Activated CD8-positive, alpha-beta memory T cell treated with anti-CD3 and anti-CD28 coated beads for 48 hours (primary cell): ENCODE measurements at places on chromosomes 16 and 17.

DNA sequence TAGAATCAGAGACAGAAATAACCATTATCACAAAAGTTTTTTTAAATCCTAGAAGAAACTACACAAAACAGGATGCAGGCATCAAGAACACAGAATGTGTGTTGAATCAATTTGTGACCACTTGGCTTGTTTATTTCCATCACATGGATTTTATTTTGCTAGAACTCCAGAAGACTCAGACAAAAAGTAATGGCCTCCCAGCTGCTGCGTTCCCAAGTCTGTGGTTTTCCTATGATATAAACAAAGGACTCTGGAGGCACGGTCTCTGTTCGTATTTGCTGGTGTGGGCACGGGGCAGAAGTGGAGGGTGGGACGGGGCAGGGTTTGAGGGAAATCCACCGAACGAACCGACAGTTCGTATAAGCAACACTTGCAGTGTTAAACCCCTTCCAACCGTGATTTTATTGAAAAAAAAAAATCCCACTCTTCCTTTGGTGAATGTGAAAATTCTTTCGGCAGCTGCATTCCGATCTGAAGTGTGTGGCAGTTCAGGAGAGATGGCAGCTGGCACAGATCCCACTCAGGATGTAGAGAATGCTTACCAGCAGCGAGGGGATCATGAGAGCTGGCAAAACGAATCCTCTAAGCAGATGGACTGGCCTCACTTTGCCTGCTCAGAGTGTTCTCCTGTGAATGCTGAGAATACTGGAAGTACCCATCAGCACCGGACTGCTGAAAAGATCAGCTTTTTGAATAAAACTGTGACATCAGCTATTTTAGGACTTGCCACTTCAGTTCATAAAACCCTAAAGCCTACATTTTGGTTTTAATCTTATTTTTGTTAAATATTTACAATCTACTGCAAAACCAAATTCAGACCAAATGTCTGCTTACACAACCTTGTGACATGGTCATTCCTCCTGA is 165.2 kb downstream of the VPS53 start:
- DNase-seq, result no peak

DNA sequence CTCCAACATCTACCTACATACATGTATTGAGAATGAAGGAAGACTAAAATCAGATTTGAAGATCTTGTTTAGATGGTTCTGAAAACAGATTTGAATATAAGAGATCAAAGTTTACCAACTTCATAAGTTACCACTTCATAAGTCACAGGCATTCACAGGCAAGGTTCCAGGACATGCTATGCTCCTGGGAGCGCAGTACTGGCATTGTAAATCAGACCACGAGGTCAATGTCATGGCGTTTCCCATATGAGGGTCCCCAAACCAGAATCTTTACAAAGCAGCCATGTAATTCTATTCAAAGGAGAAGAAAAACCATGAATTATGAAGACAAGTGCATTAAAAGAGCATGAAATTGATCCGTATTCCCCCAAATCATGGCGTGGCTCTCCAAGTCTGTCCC is 3.0 kb downstream of the CDH11 start:
- DNase-seq, result no peak

DNA sequence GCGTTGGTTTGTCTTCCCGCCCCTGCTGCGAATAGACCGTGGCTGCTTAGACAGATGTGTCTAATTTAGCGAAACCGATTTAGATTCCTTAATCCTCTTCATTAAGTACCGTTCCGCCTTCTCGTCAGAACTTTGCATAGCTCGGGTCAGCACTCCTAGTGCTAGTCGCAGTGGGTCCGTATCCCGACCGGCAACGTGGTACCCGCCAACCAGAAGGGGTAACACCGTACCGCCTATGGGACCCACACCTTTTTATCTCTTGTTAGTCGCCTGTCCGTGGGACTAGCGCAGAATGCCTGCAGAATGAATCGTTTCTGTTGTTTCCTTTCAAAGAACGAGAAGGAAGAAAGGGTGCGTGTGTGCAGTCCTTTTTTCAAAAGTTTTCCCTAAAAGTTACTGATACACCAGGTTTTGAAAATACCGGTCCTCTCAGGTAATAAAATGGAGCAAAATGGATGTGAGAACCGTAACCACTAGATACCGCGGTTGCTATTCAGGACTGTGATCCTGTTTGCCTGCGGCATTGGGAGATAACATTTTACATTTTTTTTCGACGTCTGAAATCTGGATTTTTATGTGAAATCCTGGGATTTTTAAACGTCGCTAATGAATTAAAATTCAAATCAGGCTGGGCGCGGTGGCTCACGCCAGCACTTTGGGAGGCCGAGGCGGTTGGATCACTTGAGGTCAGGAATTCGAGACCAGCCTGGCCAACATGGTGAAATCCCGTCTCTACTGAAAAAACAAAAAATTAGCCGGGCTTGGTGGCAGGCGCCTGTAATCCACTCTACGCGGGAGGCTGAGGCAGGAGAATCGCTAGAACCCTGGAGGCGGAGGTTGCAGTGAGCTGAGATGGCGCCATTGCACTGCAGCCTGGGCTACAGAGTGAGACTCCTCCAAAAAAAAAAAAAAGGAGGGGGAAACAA is 998 bp upstream of the SRSF1 start:
- no peak for DNase-seq

DNA sequence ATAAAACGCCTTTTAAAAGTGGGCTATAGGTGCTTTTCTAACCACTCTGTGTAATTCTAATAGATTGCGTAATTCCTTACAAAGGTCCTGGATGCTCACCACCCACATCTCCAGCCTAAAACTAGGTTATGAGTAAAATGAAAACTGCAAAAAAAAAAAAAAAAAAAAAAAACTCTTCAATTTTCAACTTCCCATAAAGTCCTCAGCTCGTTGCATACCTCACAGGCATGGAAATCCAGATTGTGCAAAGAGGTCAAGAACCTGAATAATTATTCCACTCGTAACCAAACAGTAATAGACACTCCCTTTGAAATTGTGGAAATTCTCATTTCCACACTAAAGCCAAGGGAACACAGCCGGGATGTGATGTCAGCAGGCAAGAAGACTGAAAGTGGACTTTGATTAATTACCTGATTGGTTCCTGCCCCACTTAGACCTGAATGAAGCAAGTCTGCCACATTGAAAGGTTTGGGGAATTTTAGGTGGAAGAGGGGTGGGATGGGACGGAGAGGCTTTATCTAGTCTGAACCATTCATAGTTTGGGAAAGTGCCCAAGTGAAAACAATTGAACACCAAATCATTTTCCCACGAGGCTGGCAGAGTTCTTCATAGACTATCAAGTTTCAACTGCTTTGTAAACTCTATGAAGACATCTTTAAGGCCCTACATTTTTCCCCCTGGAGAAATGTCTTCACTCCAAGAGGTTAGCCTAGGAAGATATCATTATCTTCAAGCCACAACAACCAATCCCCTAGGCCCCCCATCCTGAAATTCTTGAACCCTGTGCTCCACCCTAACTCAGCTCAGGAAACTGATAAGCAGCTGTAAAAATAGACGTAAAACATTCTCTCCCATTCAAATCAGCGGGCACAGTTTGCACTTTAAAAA is 49.1 kb upstream of the TANC2 start:
- DNase-seq, result no peak

GRCh38 chr17:732902-733720 is 715 bp downstream of the TLCD3A start:
- DNase-seq, result peak; percentile 31

- DNase-seq, result peak; percentile 55
Measured at GRCh38 chr17:42484304-42484703, 25.6 kb downstream of the ATP6V0A1 start.

DNA sequence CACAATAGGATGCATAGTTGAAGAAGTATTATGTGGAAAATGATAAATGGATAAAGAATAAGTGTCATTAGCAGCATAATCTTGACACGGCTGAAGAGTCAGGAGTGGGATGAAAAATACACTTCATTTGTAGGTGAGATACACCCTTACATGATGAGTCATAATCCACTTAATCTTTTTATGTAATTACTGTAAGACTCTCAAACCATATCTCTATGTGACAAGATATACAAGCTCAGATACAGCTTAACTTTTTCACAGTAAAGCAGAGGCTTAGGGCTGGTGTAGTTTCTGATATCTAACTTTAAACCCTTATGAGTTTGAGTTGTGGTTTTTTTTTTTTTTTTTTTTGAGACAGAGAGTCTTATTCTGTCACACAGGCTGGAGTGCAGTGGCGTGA is 101.2 kb downstream of the FTO start:
- no peak for DNase-seq

- no peak for DNase-seq
Measured at GRCh38 chr17:50658616-50659015, 23.9 kb downstream of the ABCC3 start.

GRCh38 chr17:75632863-75633485 is at the start of gene SMIM5:
TSS of gene SMIM5 (plus strand) at chr17:75633434. CDS start at chr17:75640202, 6,768 bp downstream.
- DNase-seq, result peak; percentile 56

DNA sequence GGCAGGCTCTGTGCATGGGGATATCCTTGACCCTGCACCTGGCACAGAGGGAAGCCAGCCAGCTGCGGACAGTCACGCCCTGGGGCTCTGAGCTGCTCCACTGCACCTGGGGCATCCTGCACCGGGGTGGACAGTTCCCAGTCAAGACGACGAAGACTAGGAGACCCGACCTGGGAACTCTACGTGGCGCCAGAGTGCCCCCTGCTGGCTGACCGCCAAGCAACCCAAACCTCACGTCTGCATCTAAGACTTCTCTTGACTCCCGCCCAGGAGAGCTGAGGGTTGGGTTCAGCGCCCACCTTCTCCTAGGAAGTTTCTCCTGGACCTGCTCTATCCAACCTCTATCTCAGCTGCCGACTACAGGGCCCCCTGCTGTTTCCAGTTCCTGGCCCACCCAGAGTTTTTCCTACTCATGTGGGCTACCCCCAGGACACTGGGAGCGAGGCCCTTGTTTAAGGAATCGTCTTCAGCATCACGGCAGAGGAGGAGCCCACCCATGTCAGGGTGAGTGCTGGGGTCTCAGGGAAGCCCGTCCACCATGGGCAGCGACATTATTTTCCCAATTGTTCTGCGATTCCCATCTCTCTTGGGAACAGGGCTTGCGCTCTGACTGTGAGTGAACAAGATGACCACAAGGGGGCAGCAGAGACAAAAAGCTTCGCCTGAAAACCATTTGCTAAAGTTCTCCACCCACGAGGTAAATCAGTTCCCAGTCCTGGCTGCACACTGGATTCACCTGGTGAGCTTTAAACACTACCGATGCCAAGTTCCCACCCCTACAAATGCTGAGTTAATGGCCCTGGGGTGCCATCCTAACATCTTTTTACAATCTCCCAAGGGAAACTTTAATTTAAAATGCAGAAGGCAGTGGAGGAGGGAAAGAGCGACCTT is 29.3 kb downstream of the TLE7 start:
- DNase-seq, result peak; percentile 55

DNA sequence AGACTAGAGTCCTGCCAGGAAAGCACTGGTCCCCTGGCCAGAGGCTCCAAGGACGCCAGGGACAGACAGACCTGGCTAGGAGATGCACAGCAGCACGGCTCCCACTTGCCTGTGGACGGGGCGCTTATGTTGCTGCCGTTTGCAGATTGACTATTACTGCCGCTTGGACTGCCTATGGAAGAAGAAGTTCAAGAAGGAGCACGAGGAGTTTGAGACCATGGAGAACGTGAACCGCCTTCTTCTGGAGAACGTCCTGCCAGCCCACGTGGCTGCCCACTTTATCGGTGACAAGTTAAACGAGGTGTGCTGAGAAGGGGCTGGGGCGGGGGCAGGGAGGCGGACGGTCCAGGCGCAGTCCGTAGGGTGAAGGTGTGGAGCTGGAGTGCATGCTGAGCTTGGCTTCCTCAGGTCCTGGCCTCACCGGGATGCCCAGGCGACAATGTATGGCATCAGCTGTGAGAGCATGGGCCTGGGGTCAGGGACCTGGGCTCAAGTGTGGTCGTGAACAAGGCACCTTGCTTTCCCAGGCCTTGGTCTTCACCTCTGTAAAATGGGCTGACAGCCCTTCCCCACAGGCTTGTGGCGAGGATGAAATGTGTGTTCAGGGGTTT is 45.6 kb downstream of the ADCY7 start:
- no peak for DNase-seq

DNA sequence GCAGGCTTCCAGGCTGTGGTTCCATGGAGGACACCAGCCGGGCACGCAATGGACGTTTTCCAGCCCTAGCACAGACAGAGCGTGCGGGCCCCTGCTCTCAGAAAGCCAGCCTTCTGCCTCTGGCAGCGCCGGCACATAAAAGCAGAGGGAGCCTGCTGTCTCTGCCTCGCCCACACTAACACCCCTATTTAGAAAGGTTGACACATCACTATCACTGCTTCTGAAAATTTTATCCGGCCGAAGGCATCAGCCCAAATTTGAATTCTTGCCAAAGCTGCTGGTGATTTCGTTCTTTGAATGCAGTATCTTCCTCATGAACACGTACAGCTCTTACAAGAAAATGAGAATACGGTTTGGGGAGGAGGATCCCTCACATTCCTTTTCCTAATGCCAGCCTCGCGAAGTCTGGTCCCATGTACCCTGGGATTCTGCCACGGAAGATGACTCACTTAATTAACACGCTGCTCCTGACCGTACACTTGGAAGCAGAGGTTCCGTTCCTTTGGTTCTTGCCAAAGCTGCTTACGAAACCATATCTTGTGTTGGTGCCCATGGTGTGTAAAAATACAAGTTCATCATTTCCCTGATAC is 1.3 kb upstream of the RAB11FIP3 start:
- DNase-seq, result no peak

- DNase-seq, result no peak
Measured at GRCh38 chr17:72388765-72389473, 268.1 kb downstream of the SOX9 start.

DNA sequence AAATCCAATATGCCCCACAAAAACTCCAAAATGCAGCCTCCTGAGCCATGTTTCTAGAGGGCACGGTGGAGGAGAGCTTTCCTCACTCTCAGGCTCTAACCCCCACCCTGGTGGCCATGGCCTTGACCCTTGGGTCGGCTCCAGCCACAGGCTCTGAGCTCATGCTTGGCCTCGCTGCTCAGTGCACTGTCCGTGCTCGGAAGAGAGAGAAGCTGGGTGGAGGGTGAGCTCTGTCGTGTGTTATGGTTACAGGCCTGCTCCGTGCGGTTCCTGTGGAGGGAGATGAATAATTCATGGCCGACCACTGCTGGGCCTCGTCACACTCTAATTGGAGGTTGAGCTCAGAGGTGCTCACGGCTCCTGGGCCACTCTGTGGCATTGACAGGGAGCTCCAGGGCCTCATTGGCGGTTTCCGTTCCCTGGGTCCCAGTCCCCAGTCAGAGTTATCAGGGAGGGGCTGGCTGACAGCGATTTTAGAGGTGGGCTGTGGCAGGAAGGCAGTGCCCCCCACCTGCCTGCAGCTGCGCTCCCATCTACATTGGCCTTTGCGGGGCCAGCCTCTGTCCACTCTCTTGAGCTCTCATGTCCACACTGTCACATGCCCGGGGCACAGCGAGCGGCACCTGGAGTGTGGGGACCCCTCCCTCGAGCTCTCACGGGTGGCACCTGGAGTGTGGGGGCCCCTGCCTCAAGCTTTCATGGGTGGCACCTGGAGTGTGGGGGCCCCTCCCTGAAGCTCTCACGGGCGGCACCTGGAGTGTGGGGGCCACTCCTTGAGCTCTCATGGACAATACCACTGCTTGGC is 24.9 kb downstream of the ACSF3 start:
- DNase-seq, result no peak
